GM06990 (cell line): ENCODE measurements at places on chromosomes 16 and 17.
A peak's percentile ranks its signal among the peaks of the same experiment; 100 is the strongest.

GRCh38 chr16:30444231-30445148 lies 1.2 kb downstream of the SEPHS2 start:
- no peak for DNase-seq

DNA sequence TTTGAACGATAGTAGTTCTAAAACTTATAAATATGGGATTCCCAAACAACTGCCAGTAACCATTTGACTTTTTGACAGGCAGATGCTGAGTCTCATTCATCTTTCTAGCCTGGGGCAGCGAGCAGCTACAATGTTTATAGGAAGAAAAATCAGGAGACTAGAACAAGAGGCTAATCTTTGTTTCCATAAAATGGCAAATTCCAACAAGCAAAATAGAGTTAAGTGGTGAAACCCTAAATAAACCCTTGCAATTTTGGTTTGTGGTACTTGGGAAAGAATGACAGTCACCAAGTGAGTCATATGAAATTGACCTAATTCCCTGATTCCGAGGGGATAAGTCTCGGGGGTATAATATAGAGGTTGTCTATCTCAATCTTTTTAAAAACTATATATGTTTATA lies 27.3 kb upstream of the HS3ST2 start:
- no peak for DNase-seq

GRCh38 chr17:74295625-74296547 lies 21.9 kb downstream of the DNAI2 start:
- DNase-seq, result no peak

DNA sequence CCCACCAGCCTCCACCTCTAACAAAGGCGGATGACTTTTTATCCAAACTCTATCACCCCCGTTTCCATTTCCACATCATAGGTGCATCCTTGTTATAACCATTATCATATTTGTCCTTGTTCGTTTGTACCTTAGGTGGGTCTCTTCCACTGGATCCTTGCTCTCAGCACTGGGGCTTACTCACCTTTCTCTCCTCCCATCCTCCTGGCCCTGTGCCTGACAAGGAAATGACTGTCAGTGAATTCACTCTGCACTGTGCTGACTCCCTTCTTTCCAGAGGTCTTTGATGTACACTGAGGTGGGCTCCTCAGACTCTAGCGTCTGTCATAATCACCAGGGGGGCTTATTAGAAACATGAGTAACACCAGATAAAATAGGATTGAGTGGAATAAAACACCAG lies 3.1 kb downstream of the GSG1L2 start:
- no peak for DNase-seq

DNA sequence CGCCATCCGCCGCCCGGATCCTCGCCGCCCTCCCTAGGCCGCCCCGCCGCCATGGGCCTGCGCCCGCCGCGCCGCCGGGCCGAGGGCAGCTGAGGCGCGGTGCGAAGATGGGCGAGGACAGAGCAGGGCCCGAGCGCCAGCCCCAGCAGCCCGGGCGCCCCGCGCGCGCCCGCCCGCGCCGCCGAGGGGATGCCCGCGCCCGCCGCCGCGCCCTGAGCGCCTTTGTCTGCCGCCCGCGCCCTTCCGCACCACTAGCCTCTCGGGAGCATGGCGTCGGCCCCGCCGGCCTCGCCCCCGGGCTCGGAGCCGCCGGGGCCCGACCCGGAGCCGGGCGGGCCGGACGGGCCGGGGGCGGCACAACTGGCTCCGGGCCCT lies 278 bp downstream of the RAB11FIP3 start:
- DNase-seq, result no peak

- no peak for DNase-seq
These were observed 3.0 kb upstream of the NLRC5 start for GRCh38 chr16:56986361-56986760.

GRCh38 chr17:18356624-18357023 lies 6.7 kb downstream of the SHMT1 start:
- DNase-seq, result no peak

- DNase-seq, result no peak
These were observed 19.6 kb upstream of the ATP2A3 start for GRCh38 chr17:3983606-3984484.

DNA sequence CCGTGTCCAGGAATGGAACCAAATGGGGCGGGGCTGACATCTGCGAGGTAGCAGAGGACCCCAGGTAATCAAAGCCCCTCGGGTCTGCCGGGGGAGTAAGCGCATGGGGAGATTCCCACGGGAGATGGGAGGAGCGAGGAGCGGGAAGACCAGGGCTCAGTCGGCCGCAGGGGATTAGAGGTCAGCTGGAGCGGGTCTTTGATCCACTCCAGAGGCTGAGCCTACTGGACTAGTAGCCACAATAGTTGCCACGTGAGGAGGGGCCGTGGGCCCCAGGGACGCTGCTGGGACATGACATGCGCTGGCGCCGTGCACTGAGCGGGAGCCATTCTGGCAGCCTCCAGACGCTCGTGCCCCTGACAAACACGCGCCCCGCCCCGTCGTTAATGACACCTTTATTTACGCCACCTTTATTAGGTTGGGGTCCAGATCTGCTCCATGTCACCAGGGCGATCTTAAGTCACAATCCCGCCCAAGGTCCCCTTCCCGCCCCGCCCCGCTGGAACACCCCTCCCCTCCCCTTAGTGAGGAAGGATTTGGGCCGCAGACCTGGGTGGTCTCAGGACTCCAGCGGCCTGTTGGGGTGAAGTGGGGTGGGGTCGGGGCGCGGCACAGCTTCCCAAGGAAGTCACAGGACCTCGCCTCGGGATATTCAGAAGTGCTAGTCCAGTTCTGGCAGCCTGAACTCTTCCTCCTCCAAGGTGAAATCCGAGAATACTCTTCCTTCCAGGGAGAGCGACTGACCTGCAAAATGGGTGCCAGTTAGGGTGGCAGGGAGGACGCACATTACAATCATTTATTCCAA lies 15.0 kb downstream of the PPY start:
- DNase-seq, result no peak

DNA sequence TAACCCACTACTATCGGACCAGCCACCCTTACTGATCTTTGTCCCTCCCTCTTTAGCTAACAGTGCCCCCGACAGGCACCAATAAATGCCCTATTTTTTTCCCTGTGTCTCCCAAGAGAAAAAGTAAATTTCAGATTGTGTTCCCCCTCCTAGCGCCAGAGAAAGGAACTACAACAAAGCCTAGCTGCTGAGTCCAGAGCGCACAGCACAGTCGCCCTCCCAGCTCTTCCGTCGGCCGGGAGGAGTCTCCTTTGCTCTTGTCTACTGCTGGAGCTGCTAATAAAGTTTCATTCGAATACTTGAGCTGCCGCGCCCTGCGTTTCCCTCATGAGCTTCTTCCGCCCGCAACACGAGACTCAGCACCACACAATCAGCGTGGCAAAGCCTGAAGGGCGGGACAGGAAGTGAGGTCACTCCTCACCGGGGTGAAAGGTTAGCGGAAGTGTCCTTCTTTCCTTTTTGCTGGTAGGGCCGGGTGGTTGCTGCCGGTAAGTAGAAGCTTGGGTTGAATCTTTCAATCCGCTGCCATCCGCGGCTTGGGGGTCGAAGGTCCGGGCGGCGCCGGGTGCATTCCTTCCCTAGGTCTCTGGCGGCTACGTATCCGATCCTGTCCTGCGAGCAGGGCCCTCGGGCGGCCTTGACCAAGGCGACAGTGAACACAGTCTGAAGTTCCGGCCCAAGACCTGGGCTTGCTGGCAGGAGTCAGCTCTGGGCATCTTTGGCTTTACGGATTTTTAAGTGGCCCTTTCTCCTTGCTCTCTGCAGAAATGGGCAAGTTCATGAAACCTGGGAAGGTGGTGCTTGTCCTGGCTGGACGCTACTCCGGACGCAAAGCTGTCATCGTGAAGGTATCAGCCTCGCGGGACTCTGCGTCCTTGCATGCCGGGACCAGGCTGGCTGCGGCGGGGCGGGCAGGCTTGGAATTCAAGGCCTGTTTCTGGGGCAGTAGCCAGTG lies at the start of gene RPL27:
Gene RPL27 (plus strand): TSS at position 436 of the 955 bp plus-strand sequence. CDS start 332 bp downstream, at position 768.
- peak; percentile 94 for DNase-seq

- DNase-seq, result no peak
These were observed 101.6 kb upstream of the CES5A start for GRCh38 chr16:55976815-55977214.

GRCh38 chr17:57442401-57442823 lies 186.1 kb downstream of the MSI2 start:
- no peak for DNase-seq

GRCh38 chr17:15261802-15262290 lies 3.3 kb downstream of the PMP22 start:
- no peak for DNase-seq

DNA sequence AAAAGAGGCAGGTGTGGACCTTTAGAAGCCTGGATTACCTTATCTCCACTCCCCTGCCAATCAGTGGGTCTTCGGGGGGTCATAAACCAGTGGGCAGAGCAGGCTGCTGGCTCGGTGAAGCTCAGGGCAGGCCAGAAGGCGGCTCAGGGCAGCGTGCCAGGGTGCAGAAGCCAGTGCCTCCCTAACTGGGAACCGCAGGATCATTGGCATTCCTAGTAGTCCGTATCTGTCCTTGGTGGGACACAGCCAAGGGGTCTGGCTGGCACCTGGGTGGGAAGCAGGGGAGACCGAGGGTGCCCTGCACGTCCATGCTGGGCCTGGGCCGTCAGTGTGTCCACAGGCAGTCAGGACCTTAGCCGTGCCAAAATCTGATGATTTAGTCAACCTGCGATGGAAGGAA lies 76.8 kb downstream of the SEC14L1 start:
- no peak for DNase-seq

- DNase-seq, result peak; percentile 69
These were observed 21.0 kb downstream of the SLC7A6OS start for GRCh38 chr16:68289621-68290329.
